ENCODE measurements at places on chromosomes 5 and 9.

GRCh38 chr5:111930449-111930848 lies 173.5 kb upstream of the NREP start:
- DNase-seq, result no peak

- DNase-seq, result no peak
Measured at GRCh38 chr5:14486486-14486885, 95.1 kb upstream of the OTULINL start.

GRCh38 chr5:169667896-169668674 lies 31.0 kb downstream of the DOCK2 start:
- DNase-seq, result no peak

- no peak for DNase-seq
Measured at GRCh38 chr9:70435948-70436347, 21.5 kb upstream of the KLF9 start.

DNA sequence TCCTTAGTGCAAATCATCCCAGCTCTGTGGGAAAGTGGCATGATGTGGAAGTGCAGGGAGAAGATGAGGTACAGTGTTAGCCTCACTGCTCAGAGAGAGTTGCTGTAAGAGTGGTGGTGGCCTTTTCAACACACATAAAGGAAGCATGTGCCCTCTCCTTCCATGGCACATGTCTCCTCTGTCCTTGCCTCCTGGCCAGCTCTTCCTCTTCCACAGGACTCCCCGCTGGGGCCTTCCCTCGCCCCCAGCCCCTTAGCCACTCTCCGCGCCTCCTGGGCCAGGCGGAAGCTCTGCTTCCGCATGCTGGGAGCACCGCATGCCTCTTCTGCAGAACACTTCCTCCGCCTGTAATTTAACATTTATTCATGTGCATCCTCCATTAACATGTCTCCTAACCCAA lies 4.8 kb upstream of the KCNMB1 start:
- DNase-seq, result no peak

- no peak for DNase-seq
Measured at GRCh38 chr5:15492545-15492944, 7.4 kb upstream of the FBXL7 start.

- DNase-seq, result no peak
Measured at GRCh38 chr9:33147416-33148169, 19.5 kb downstream of the B4GALT1 start.

GRCh38 chr5:61178702-61179101 lies 16.4 kb upstream of the SMIM15 start:
- DNase-seq, result no peak

DNA sequence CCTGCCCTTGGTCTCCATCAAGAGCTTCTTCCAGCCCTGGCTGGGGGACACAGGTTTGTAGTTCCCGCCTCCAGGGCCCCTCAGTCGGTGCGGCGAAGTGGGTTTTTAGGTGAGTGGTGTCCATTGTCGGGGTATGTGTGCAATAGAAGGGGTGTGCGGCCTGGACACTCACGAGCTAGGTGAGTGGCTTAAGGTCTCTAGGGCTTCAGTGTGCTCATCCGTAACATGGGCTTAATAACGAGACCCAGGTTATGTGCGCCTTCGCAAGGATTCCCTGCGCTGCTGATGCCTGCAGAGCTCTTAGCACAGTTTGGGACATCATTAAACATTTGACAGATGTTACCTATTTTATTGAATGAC lies 656 bp downstream of the CEP78 start:
- DNase-seq, result no peak

DNA sequence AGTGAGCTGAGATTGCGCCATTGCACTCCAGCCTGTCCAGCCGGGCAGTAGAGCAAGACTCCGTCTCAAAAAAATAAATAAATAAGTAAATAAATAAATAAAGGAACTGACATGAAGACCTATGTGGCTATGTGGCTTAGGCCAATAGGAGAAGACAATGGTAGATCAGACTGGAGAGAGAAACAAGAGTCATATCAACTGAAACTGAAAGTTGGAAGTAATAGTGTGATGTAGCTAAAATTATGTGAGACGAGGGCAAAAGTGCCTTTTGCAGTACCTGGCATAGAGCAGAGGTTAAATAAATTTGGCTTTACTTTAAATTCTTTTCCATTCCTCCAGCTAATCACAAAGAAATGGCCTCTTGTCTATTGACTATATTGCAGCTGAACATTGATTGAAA lies 7.3 kb downstream of the FBP2 start:
- DNase-seq, result no peak

DNA sequence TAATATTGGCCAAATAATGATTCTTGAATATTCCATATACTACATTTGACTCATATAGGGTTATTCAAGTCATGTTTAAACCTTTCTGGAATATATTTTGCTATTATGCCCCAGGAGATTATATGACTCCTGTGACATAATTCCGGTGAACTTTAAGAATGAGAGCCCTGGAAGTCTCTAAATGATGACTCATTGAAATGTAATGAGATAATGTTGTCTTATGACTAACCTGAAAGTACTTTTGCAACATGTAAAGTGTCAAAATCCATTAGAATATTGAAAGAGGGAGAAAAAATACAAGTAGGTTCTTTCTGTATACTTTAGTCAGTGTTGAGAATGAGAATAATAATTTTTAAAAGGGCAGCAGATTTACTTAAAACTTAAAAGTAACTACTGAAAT lies 830.4 kb downstream of the MAT2B start:
- DNase-seq, result no peak

GRCh38 chr5:105924366-105924765 lies 1746.4 kb downstream of the EFNA5 start:
- DNase-seq, result no peak

DNA sequence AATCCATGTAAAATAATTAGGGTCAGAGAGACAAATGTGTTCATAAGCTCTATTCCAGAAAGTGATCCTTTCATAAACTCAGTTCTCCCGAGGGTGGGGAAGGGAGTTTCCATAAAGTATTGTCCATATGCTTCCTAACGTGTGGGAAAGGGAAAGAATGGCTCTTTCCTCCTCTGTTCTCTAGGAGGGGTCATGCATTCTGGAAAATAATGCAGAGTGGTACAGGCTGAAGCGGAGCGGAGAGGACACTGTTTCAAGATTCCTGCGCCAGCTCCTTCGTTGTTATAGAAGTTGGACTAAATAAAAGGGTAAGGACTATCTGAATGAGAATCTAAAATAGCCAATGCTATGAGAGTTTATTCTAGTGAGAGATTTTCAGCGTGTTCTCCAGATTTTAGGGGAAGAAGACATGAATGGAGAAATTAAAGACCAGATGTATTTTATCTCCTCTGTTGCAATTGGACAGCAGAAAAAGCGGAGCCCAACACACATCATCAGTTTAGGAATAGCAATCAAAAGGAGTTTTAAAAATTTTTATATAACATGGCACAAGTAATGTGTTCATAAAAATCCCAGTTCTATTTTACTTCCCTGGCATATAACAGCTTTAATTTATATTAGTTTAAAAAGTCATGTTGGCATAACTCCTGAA lies 166.9 kb upstream of the MPDZ start:
- no peak for DNase-seq
